ENCODE measurements at places on chromosomes 7 and 10.

- DNase-seq: no peak
Observed at GRCh38 chr7:158997471-158997870, 141.1 kb downstream of the DYNC2I1 start.

- no peak for DNase-seq
Observed at GRCh38 chr7:87058744-87059524, 520 bp downstream of the ELAPOR2 start.

- DNase-seq: no peak
Observed at GRCh38 chr7:78993341-78993740, 460.1 kb downstream of the MAGI2 start.

DNA sequence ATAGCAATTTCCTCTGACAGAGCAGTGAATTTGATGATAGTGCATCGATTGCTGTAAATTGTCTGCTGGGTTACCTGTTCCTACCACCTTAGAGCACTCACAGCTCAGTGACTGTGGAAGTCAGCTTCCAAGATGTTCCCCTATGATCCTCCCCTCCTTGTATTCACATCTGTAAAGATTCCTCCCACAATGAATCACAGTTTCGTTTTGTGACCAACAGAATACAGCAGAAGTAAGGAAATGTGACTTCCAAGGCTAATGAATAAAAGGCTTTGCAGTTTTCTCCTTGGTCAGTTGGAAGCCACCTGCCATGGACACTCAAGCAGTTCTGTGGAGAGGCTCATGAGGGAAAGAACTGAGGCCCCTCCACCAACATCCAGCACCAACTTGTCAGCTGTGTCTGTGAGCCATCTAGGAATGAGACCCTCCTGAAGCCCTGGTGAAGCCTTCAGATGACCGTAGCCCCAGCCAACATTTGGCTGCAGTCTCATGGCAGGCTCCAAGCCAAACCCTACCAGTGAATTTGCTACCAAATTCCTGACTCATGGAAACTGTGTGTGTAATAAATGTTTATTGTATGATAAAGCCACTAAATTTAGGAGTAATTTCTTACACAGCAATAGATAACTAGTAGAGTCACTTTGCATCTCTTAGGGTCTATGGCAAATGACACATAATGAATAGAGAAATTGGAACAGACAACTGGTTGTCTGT is 309.5 kb upstream of the NPVF start:
- DNase-seq: no peak

GRCh38 chr10:110169586-110169985 is 37.8 kb upstream of the MXI1 start:
- DNase-seq: no peak
